ENCODE measurements at places on chromosomes 13 and 19.

- no peak for DNase-seq
Observed at GRCh38 chr13:105342281-105342820, 1193.1 kb downstream of the EFNB2 start.

GRCh38 chr19:17415121-17415520 is 4.7 kb upstream of the MVB12A start:
- no peak for DNase-seq

- DNase-seq: no peak
Observed at GRCh38 chr13:22690756-22691155, 490.0 kb upstream of the SGCG start.

DNA sequence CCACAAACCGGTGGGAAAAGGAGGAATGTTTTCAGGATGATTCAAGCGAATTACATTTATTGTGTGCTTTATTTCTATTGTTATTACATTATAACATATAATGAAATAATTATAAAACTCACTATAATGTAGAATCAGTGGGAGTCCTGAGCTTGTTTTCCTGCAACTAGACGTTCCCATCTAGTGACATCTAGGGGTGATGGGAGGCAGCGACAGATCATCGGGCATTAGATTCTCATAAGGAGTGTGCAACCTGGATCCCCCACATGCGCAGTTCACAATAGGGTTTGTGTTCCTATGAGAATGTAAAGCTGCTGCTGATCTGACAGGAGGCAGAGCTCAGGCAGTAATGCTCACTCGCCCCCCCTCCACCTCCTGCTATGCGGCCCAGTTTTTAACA is 54.5 kb downstream of the SPTBN4 start:
- DNase-seq: no peak

- DNase-seq: no peak
Observed at GRCh38 chr13:28527629-28528028, 32.7 kb upstream of the FLT1 start.

DNA sequence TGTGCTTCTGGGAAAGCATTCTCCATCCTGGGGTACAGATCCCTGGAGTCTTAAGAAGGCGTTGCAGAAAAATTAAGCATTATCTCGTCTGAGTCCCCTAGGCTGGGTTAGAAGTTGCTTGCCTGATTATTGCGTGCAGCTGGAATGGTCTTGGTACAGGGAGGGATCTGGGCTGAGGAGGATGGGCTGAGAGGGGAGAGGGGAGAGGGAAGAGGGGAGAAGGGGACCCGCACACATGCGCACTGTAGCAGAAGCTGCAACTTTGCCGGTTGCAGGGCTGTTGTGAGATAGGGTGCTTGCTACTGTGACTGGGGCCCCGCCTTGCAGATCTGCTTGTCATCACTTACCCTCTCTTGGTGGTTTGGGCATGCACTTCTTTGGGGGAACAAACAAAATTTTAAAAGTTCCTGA is 316.8 kb downstream of the DLEU7 start:
- DNase-seq: no peak

- no peak for DNase-seq
Observed at GRCh38 chr19:46463516-46463915, 7.8 kb downstream of the PNMA8A start.

GRCh38 chr13:36163286-36163685 is 32.1 kb upstream of the DCLK1 start:
- no peak for DNase-seq

DNA sequence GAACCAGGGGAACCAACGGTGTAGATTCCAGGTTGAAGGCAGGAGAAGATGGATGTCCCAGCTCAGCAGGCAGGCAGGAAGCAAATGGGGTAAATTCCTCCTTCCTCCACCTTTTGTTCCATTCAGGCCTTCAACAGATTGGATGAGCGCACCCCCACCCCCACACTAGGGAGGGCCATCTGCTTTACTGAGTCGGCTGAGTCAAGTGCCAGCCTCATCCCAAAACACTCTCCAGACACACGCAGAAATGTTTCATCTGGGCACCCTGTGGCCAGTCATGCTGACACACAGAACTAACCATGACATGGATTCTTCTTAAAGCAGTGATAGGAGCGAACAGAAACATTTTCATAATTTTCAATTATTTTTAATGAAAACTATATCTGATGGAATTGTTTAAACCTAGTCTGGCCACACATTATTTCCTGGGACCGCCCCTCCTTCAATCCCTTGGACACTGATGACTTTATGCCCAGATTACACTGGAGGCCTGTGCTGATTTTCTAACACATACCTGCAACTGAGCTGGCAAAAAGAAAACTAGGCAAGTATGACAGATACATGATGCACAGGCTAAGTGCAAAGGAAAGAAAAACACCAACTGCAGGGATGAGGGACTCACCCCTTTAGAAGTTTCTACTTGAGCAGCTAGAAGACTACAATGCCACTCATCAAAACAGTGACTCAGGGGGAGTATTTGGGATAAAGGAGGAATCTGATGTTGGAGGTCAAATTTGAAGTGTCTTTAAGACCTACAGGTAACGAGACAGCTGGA is 154.2 kb downstream of the TNFRSF19 start:
- no peak for DNase-seq

Data from activated effector memory CD4-positive, alpha-beta T cell treated with Interleukin-2 at 50 U/mL for 16 hours (primary cell).